ENCODE measurements at places on chromosomes 12 and 14.

- DNase-seq: no peak
These were observed 121.8 kb downstream of the SLC38A6 start for GRCh38 chr14:61102549-61103466.

DNA sequence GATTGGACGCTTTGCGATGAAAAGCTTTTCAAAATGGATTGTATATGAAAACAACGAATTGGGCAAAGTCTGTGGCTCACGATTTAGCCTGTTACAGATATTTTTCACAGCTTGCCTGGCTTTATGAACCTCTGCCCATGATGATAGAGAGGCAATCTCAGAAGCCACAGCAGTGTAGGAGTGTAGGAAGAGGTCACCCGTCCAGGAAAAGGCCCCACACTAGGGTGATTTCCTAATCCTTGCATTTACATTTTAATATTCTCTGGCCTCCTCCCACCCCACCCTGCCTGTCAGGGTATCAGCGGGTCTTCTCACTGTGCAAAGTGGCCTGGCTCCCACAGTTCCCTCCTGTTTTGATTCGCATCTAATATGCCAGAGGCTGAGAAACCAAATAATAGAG is 81.8 kb upstream of the FOXN3 start:
- no peak for DNase-seq

DNA sequence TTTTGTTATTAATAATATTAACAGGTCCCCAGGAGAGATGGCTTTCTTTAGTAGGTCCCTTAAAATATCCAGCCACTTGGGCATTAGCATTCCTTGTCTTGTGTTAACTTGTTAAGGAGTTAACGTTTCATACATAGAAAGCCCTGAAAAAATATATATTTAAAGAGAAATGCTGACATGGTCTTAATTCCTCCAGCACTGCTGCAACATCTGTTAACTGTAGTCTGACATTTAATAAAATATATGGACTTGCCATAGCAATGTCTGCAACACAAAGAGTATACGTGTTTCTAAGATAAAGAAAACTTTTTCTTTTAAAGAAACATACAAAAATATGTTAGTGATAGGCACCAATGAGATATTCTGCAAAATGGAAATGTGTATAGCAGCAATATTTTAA is 10.0 kb downstream of the SLC38A4 start:
- no peak for DNase-seq

DNA sequence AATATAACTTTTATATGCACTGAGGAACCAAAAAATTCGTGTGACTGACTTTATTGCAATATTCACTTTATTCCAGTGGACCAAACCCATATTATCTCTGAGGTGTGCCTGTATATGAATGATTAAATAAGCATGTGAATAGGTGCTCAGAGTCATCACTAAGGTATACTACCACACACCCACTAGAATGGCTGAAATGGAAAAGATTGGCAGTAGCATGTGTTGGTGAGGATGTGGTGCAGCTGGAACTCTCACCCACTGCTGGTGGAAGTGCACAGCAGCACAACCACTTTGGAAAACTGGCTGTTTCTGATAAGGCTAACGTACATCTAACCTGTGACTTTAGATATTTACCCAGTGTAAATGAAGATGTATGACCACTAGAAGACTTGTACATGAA is 36.8 kb downstream of the GOLGA5 start:
- no peak for DNase-seq

DNA sequence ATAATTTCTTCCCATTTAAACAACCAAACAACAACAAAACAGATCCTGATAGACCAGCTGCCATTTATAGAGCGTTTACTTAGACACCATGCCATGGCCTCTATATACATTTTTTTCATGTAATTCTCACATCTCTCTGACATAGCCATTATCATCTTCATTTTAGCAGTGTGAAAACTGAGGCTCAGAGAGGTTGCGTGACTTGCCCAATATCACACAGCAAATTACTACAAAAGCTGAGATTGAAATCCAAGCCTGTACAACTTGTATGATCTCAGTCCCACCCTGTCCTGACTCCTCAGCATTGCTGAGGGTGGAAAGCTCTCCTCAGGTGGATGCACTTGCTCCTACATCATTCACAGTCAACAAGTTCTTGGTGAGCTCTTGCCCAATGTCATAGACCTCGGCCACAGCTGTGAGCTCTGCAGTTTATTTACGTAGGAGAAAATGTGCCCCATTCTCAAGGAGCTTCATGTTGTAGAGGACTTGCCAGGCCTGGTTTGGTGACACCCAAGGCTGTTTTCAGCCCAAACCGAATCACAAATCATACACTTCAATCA is 55.5 kb downstream of the CRACR2A start:
- no peak for DNase-seq

GRCh38 chr12:122870867-122871664 is 24.9 kb downstream of the VPS37B start:
- no peak for DNase-seq

Data from GM23338 (cell line).